ENCODE measurements at places on chromosomes 12 and 14. TPM values are rescaled to one million over a fixed set of nuclear protein-coding genes. Genes with fewer than 3 reads are reported as not detected.
A peak's percentile ranks its signal among the peaks of the same experiment; 100 is the strongest.

- peak; percentile 36 for DNase-seq
Measured at GRCh38 chr14:88841741-88842140, 17.3 kb downstream of the TTC8 start.

DNA sequence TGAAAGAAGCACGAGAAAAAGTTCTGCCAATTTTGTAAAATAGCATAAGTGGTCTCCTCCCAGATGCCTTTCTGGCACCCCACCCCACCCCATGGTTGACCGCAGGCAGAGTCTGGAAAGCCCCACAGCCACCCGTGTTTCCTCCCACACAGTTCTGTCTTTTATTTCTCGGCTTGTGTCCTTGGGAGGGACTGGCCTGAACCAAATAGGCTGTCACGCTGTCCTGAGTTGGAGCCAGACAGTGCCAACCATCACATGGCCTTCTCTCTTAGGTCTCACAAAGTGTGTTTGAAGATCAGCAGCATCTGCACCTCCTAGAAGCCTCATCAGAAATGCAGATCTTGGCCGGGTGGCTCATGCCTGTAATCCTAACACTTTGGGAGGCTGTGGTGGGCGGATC lies 10.2 kb upstream of the LTA4H start:
- DNase-seq: no peak

DNA sequence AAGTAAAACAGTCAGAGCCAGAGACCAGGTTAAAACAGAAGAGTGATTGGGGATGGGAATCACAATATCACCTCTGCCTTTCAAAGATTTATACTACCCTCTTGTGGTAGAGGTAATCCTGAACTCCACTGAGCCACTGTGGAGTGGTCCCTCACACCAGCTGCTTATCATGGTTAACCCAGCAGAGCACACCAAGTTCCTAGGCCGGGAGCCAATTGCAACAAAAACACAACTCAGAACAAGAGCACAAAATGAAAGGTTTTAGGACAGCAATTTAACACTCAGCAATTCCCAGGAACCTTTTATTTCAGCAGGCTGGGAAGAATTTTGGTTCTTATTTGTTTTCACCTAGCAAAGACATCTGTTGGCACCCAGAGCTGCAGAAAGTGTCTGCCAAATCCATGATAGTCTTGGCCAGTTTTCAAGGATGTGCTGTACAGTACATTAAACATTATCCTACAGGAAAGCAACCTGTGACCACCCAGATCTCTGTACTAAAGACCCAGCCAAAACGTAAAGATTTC lies 220.5 kb upstream of the ATXN7L3B start:
- peak; percentile 28 for DNase-seq

- peak; percentile 55 for DNase-seq
Measured at GRCh38 chr14:96362965-96363750, at the start of the genes ATG2B and GSKIP. Gene ATG2B, minus strand, starts transcription at chr14:96363341. Its CDS starts 365 bp downstream, at chr14:96362976. Gene GSKIP, plus strand, starts transcription at chr14:96363526. Its CDS starts 18,722 bp downstream, at chr14:96382248.

- DNase-seq: no peak
Measured at GRCh38 chr12:111981987-111982386, 31.0 kb downstream of the TMEM116 start.

Gene OLR1
- not detected for polyA plus RNA-seq

Gene NAP1L1
- 359 TPM for polyA plus RNA-seq

Gene LHX5
- 0.31 TPM for polyA plus RNA-seq

Gene GDF3
- not detected for polyA plus RNA-seq

Gene P2RX2
- polyA plus RNA-seq: not detected
